NCI-H69 (cell line): ENCODE measurements at places on chromosomes 7 and 10.

GRCh38 chr10:24502006-24502405 is 221.7 kb downstream of the ARHGAP21 start:
- no peak for DNase-seq

DNA sequence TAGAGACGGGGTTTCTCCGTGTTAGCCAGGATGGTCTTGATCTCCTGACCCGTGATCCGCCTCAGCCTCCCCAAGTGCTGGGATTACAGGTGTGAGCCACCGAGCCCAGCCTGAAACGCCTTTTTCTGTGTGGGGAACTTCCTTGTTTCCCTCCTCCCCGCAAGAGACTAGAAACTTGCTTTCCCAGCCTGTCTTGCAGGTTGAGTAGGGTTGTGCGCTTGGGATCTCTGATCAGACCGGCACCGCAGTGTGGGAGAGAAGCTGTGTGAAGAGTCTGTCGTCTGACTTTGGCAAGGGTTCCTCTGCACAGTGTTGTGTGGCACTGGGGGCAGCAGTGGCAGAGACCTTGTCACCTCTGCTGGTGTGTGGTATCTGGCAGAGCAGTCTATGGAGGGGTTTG is 28.9 kb downstream of the RBM17 start:
- no peak for DNase-seq

DNA sequence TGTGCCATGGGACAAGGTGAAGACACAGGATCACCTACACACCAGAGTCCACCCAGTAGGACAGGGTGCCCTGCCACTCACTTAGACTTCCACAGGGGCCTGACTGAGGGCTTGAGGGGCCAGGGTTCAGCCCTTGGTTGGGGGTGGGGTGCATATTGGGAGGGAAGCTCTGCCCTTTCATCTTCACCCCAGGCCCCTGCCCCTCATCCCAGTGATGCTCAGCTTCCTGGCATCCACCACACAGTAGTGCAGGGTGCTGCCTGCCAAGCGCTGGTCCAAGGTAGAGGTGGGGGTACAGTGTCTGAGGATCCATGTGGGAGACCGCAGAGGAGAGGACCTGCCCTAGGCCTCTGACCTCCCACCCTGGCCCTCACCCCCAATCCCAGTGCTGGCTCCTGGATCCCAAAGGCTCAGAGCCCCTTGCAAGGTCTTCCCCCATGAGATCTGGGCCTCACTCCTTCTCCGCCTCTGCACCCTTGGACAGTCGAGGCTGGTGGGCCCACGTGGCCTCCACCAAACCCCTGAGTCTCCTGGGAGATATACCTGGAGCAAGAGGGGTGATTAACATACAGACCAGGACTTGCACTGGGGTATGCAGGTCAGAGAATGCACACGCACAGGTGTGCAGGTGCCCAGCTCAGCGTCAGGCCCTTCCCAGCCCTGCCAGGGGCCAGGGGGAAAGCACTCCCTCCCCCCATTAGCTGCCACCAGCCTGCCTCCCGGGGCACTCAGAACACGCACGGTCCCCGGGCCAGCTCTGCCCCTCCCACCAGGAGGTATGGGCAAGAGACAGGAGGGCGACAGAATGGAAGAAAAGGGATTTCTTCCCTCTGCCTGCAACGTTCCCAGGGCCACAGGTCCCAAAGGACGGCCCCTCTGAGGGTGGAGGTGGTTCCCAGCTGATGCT is 8.6 kb upstream of the IRF5 start:
- no peak for DNase-seq

GRCh38 chr10:77865580-77866324 is 60.8 kb downstream of the DLG5 start:
- DNase-seq, result peak; percentile 83

DNA sequence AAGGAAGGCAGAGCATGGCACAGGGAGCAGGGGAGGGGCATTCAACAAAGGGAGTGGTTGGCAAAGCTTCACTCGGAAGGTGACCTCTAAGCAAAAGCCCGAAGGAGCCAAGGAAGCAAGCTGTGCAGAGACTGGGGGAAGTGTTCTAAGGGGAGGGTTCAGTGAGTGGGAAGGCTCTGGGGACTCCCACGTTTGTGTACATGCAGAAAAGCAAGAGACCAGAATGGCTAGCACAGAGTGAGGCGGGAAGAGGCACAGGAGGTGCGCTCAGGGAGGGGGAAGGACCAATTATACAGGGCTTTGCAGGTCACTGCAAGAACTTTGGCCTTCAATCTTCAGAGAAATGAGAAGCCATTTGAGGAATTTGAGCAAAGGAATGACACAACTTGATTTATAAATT is 7.4 kb downstream of the ARHGAP21 start:
- peak; percentile 18 for DNase-seq

- DNase-seq, result peak; percentile 83
These were observed 662 bp downstream of the NRCAM start for GRCh38 chr7:108455551-108455997.
